Activated T-helper 1 cell treated with anti-CD3 and anti-CD28 coated beads, Interleukin-12 subunit alpha, Interleukin-12 subunit beta, Interleukin-2, Interleukin-4 antibody, amounts not matched to agents 30 ng/mL and 10 ng/mL and 1 ng/mL, durations not matched to agents 14 hours and 24 hours and 36 hours (primary cell): ENCODE measurements at places on chromosomes 5 and 9. TPM values are rescaled to one million over a fixed set of nuclear protein-coding genes. Genes with fewer than 3 reads are reported as not detected.

GRCh38 chr5:107916731-107917725 lies 246.3 kb upstream of the EFNA5 start:
- no peak for DNase-seq

DNA sequence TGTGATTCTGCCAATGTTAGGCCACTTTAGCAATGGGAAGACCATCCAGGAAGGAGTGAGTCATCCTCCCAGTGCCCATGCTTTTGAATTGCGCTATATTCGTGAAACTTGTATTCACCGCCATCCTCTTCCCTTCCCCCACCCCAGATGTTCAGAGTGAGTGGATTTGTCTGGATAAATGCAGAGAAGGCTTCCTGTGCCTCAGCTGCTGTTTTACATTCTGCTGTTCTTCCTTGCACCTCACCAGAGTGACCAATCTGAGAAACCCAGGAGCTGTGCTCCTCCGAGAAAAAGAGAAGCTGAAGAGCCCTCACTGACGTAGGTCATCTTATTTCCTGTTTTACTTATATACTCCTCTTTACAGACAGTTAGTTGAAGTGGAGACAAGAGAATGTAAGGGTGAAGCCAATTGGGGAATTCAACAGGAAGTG lies 24.6 kb upstream of the SVEP1 start:
- DNase-seq: no peak

DNA sequence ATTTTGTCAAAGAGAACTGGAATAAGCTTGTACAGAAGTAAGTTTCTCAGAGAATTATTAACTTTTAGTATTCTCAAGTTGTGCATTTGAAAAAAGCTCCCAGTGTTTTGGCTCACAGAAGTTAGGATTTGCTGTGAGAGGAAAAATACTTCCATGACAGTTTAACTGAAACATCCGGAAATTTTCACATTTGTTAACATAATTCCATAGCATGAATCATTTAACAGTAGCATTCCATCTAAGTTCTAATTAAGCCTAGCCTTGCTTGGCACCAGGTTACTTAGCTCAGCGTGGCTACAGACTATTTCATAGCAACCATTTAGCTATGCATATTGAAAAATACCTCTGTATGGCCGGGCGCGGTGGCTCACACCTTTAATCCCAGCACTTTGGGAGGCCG lies 90.8 kb downstream of the LNPEP start:
- no peak for DNase-seq

Gene PCDHA11
- not detected in 2 replicates for total RNA-seq
